Stromal cell of bone marrow (primary cell): ENCODE measurements at places on chromosomes 13 and 19.

DNA sequence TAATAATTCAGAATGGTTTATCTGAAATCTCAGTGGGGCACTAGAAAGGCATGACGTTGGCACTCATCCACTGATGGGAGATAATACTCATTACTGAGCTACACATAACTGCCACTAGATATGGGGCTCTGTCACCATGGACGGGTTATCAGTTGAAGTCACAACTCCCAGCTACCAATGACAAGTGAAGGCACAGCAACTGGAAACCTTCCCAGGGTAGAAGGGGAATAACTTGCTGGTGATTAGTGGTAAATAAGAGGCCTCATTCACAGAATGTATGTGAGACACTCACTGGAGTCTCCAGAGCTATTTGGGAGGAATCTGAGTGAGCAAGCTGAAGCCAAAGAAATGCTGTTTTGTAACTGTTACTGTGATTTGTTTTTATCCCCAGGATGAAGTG lies 249.6 kb downstream of the ENOX1 start:
- DNase-seq, result no peak

DNA sequence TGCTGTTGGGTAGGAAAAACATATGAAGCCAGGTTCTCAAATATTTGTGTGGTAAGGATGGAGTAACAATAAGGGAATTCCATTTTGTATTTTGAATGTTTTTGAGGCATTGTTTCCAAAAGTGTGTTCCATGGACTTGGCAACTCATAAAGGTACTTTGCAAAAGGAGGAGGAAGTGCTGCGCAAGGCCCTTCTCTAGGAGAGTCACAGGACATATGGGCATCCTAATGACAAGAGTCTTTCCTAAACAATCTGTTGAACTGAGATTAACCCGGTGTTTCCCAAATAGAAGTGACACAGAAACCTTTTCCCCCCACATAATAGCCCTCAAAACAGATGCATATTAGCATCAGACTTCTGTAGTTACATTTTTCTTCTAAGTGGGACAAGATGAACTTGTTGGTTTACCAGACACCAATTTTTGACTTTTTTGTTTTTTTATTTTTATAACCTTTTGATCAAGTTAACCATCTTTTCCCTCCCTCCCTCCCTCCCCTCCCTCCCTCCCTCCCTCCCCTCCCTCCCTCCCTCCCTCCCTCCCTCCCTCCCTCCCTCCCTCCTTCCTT lies 209.3 kb downstream of the PCCA start:
- DNase-seq, result no peak

DNA sequence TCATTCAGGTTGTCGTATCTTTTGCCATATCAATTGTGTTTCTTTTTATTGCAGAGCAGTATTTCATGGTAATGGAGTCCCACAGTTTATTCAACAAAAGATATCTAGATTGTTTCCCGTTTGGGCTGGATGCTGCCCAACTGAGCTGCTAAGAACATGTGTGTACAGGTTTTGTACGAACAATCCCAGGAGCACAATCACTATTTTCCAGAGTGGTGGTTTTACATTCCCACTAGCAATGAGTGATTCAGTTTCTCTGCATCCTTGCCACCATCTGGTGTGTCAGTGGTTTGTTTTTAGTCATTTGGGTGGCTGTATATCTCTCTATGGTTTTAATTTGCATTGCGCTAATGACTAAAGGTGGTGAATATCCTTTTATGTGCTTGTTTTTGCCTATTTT lies 52.7 kb upstream of the ZDHHC20 start:
- no peak for DNase-seq

DNA sequence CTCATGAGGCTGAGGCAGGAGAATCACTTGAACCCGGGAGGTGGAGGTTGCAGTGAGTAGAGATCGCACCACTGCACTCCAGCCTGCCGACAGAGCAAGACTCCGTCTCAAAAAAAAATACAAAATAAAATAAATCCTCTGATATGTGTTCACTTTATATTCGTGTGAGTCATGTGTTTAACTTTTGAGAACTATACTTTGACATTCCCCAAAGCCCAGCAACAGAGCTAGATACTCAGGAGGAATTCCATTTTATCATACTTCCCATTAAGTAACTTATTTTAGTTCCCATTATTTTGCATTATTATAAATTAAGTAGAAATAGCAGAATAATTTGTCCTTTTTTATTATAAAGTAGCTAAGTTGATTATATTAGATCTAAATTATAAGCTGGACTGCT lies 3.3 kb upstream of the CHAMP1 start:
- DNase-seq, result no peak

DNA sequence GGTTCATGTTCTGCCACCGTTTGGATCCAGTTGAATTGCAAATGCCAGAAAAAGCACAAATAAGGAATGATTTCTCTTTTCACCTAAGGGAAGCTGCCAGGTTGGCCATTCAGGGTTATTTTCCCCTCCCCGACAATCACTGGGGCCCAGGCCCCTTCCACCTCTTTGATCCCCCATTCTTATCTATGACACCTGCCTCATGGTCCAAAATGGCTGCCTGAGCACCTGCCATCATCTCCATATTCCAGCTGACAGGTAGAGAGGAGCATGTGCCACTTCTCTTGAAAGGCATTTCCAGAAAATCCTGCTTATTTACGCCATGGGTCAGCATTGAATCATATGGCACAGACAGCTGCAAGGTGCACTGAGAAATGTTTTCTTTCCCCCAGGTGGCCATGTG lies 15.7 kb downstream of the PTPRS start:
- no peak for DNase-seq

GRCh38 chr13:42875475-42876269 lies 94.3 kb downstream of the FAM216B start:
- no peak for DNase-seq

DNA sequence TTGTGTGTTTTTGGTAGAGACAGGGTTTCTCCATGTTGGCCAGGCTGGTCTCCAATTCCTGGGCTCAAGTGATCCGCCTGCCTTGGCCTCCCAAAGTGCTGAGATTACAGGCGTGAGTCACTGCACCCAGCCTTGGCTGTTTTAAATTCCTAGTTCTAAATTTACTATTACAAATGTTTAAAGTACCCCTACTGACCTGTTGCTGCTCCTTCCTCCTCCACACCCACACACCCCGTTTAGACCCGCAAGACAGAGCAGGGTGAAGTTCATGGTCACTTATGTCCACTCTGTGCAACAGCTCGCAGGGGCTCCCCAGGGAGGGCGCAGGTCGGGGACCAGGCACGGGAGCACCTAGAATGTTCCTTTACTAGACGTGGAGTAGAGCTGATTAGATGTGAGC lies 28.7 kb downstream of the TMEM161A start:
- no peak for DNase-seq
